ENCODE measurements at places on chromosomes 5 and 9. TPM values are rescaled to one million over a fixed set of nuclear protein-coding genes. Genes with fewer than 3 reads are reported as not detected.
A peak's percentile ranks its signal among the peaks of the same experiment; 100 is the strongest.

GRCh38 chr5:158700231-158701006, 399.3 kb downstream of the EBF1 start:
- no peak for DNase-seq

Gene ERMP1
- total RNA-seq, result 28.4 TPM

Gene C5orf52
- not detected for total RNA-seq

DNA sequence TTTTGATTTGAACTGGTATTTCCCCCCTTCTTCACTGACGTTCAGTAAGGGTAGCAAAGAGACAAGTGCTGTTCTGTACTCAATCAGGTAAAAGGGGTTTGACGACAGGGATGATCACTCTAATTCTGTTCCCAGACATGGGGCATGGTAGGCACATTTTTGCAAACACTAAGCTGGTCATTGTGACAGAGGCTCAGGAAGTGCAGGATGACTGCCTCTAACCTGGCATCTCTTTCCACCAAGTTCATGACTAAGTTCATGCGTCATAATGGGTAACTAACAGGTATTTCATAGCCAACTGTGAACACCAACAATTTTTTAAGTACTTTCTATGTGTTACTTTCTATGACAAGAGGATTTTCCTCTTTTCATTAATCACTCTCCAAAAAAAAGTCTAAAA, 166.5 kb downstream of the MAPKAP1 start:
- DNase-seq, result no peak

GRCh38 chr5:73426034-73426433, 22.5 kb downstream of the FOXD1 start:
- DNase-seq, result no peak

Gene FOXI1
- total RNA-seq, result not detected

GRCh38 chr5:57772512-57772911, 289.9 kb upstream of the ACTBL2 start:
- no peak for DNase-seq

- DNase-seq, result no peak
These were observed 90.2 kb downstream of the TMEM215 start for GRCh38 chr9:32873553-32873952.

GRCh38 chr5:17094830-17095229, 122.6 kb upstream of the BASP1 start:
- DNase-seq, result no peak

Gene KIF20A
- 52.6 TPM for total RNA-seq

- peak; percentile 54 for DNase-seq
These were observed 28.3 kb downstream of the ARHGEF28 start for GRCh38 chr5:73654171-73654811.

- DNase-seq, result no peak
These were observed 561.1 kb upstream of the MEF2C start for GRCh38 chr5:89444088-89444487.

DNA sequence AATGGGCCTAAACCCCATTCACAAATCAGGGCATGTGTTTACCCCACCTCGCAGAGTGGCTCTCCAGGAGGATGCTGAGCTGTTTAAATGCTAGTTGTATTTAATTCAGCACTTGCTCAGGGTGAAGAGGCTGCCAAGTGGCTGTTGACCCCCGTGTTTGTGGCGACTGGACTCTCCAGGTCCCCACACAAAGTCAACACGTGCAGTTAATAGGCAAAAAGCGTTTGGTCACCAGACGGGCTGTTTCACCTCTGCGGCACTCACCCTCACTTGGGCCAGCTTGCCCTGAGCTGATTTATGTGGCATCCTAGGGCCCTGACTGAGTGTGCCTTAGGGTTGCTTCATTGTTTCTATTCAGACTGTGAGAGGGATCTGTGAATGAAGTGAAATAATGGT, 152.3 kb downstream of the GAS1 start:
- DNase-seq, result no peak

Gene DRD1
- total RNA-seq, result not detected

Gene COL27A1
- 20.1 TPM for total RNA-seq

Gene PROB1
- 2.4 TPM for total RNA-seq

DNA sequence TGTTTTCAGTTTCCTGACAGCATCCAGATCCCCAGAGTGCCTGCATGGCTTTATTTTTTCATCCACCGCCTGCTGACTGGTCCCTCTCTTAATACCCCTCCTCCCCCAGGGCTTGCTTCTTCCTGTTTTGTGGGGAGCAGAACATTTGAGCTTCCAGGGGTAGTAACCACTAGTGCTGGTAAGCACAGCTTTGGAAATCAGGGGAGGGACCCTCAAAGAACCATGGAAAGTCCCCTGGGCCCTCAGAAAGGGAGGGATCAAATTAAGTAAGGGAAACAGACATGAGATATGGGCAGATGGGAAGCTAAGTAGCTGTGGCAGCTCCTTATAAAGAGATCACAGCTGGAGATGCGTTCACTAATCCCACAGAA, 26.8 kb downstream of the GRIA1 start:
- DNase-seq, result no peak

- no peak for DNase-seq
These were observed 29.1 kb downstream of the CFAP77 start for GRCh38 chr9:132439153-132439552.

Gene RHOBTB3
- 29.5 TPM for total RNA-seq

Gene TPPP
- 0.38 TPM for total RNA-seq

Gene PCDHGA9
- total RNA-seq, result 18.1 TPM

Gene KIF24
- 4.1 TPM for total RNA-seq

Gene HEMGN
- total RNA-seq, result not detected

DNA sequence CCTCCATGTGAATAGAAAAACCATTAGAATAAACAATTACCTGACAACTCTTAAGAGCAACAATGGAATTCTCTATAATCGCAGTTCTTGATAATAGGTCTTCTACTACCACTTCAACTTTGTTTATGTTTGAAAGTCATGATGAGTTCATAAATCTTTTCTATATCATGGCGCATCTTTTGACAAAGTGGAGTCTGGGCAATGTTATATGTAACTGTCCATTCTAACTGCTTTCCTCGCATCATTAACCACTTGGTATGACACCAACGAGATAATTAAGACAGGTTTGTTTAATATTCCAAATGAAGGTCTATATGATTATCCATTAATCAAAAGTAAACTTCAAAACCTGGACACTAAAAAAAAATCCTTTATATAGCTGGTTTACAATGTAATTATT, 272.0 kb downstream of the DENND1A start:
- no peak for DNase-seq

Gene ITK
- total RNA-seq, result not detected

DNA sequence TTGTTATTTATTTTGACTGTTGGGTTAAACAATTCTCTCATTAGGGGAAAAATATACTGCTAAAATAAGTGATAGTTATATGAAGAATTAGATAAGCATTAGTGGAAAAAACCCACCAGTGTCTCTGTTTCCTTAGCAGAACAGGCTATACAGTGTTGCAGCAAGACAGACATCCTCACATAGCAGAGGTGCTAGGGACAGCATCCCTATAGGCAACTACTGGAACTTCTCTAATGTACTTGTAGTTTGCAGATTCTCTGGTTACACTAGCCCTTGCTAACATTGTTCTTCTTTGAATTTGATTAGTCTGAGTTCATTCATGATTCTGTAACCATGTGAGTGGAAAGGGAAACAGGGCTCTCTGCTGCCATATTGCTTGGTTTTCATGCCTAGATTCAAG, 661.8 kb upstream of the RGMB start:
- DNase-seq, result no peak

DNA sequence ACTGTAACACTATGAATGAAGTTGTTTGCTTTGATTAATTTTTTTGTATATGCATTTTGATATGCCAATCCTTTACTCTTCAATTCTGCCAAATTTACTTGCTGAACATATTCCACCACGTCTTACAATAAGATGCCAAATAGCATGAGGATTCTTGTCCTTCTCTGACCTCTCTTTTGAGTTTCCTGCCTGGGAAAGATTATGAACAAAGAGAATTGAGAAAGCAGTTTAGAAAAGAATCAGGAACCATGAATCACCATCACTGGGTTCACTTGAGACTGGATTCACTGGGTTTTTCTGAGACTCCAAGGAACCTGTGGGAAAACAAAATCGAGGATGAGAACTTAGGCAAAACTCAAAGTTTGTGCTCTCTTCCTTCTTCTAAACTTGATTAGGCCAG, 256.5 kb downstream of the CETN3 start:
- no peak for DNase-seq

- DNase-seq, result no peak
These were observed 52.1 kb downstream of the SEMA6A start for GRCh38 chr5:116522356-116523136.
